ENCODE measurements at places on chromosomes 7 and 10.
A peak's percentile ranks its signal among the peaks of the same experiment; 100 is the strongest.

DNA sequence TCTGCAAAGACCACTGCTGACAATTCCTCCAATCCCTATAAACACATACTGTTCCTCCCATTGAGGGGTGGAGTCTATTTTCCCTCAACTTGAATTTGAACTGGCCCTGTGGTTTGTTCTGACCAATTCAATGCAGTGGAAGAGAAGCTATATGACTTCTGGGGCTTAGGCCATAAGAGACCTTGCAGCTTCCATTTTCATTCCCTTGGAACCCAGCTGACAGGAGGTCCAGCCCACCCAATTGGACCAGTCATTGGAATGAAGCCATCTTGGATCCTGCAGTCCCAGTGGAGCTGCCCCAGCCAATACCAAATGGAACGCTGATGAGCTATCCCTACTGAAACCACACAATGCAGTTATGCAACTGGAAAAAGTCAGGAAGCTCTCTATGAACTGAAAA is 8.9 kb upstream of the TMED4 start:
- DNase-seq, result no peak

DNA sequence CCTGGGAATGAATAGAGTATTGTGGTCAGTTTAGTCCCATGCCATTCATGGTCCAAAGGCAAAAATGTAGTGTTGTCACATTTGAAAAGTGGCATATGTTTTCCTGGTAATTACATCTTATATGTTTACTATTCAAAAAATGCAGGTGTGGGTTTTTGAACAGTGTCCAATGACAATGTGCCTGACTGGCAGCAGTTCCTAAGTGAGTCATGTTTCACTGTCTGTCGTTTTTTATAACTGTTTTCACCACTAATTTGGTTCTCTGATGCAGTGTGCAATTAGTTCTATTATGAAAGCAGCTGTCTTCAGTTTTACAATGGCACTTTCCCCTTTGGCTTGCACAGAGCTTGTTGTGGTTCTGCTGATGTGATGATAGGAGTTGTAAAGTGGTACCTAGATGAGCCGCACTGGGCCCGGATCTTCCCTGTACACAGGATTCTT is 162.3 kb downstream of the SEM1 start:
- DNase-seq, result no peak

GRCh38 chr10:89959433-89960110 is 258.2 kb downstream of the KIF20B start:
- no peak for DNase-seq

GRCh38 chr10:60430836-60431597 is 41.3 kb upstream of the ANK3 start:
- DNase-seq, result no peak

GRCh38 chr10:660970-661596 is 28.4 kb downstream of the DIP2C start:
- no peak for DNase-seq

DNA sequence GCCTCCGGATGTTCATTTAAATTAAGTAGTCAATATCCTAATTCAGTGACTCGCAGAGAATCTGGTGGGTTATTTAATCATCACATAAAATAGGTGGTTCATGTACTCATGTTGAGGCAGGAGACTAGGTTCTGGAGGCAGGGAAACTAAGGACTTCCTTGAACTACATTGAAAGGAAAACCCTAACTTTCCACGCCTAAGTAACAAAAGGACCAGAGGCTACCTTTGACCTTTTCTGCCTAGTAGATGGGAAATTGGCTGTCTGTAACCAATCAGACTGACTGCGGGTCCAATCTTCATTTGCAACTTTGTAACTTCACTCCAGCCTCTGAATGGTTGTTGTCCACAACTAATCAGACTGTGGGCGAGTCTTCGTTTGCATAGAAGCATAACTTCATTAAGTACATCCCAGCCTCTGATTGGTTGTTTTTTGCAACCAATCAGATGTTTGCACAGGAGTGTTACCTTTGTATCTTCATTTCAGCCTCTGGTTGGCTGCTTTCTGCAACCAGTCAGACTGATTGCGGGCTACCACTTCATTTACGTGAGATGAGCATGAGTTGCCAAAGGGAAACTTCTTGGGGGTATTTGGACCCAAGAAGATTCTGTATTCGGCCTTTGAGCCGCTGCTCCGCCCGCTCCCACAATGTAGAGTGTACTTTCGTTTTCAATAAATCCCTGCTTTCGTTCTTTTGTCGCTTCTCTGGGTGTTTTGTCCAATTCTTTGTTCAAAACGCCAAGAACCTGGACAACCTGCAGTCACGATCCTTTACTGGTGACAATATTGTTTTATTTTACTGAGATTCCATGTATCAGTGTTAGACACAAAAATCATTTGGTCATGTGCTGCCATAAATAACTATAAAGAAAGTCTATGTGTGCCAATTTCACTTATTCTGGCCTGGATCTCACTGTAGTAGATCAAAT is 1.7 kb upstream of the ST7 start:
- no peak for DNase-seq

- DNase-seq, result no peak
Measured at GRCh38 chr7:142835487-142835886, 19.4 kb upstream of the EPHB6 start.

DNA sequence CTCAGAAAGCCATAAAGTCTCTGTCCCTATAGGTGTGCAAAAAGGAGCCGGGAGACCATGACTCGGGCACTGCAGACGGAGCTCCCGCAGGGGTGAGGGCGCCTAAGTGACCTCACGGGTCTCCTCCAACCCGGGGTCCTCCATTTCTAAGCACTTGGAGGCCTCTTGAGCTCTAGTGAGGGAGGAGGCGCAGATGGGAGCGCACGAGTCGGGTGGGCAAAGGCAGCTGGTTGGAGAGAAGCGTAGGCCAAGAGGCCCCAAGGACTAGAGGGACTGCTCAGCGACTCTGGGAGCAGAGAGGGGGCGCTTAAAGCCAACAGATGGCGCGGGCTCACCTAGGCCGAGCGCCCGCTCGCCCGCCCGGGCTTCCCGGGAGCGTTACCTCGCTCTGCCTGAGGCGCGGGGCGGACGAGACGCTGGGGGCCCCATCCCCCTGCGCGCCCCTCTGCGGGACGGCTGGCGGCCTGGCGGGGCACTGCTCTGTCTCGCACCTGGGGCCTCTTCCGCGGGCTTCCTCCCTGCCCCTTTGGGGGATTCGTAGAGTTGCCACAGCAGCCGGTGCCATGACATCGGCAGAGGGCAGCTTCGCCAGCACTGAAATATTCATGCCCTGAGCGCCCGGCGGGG is 523 bp upstream of the CDH23 start:
- peak; percentile 72 for DNase-seq

DNA sequence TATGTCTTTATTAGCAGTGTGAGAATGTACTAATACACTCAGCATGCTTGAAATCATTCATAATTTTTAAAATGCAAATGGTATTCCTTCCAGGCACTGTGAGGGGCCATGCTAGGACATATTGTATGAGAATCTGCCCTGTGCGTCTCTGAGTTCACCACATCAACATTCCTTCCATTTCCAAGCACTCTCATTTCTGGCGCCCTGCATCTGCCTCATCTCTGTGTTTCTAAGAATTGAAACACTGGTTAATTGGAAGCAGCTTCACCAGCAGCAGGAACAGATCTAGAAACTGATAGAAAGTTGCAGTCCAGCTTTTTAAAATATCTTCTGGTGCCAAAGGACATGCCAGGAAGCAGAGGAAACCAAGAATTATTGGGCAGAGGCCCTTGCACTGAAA is 555.9 kb upstream of the DPP6 start:
- no peak for DNase-seq

GRCh38 chr10:10828623-10829022 is 189.0 kb upstream of the CELF2 start:
- DNase-seq, result no peak

DNA sequence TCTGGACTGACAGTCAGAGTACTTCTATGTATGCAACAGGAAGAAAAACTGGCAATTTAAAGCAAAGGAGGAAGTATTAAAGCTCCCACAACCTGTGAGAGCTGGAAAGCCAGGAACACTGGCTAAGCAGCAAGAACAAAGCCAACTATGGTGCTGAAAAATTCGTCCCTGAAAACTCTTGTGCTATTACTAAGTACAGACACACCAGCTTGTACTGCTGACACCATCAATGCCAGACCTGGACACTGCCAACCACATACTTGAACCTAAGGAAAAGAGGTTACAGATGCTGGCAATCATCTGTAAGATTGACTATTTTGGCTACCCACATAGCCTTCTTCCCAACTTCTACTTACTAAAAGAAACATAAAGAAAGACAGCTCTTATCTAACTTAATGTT is 1110.6 kb downstream of the SORCS3 start:
- DNase-seq, result no peak

Data from muscle of back (tissue), 13 donors.